ACHN (cell line): ENCODE measurements at places on chromosomes 4 and X.

DNA sequence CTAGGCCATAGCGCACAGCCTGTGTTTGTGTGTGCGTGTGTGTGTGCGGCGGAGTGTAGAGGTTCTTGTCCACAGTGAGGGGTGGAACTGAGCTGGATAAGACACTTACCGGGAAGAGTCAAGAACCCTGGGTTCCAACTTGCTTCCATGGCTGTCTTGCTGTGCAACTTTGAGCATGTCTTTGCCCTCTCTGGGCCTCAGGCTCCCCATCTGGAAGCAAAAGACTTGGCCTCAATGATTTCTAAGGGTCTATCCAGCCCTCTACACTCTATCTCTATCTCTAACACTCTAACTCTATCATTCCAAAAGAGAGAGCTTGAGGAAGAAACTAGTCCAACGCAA lies 121.3 kb upstream of the PJA1 start:
- DNase-seq, result no peak

- DNase-seq, result no peak
Observed at GRCh38 chrX:49230500-49231232, 2.5 kb downstream of the CACNA1F start.

- DNase-seq, result peak; percentile 39
Observed at GRCh38 chr4:40699648-40700047, 50.1 kb upstream of the NSUN7 start.

- no peak for DNase-seq
Observed at GRCh38 chrX:43861750-43862149, 20.5 kb downstream of the MAOB start.

- no peak for DNase-seq
Observed at GRCh38 chrX:131783555-131784308, 239.4 kb upstream of the STK26 start.

GRCh38 chr4:87499403-87500091 lies 29.6 kb downstream of the SPARCL1 start:
- no peak for DNase-seq

DNA sequence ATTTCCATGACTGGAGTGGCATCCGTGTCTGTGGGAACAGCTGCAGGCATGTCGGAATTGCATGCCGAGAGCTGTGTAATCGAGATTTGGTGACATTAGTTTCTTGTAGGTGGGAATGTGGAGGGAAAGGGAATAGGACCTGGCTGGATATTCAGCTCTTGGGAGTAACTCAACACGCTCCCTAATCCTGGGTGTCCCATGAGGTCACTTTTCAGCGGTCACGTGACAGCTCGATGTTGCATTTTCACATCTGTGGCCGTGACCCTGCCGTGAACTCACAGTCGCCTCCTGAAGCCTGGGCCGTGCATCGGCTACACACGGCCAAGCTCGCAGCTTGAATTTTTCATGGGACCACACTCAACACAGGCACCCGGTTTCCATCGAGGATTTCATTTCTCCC lies 25.8 kb upstream of the PSAPL1 start:
- DNase-seq, result no peak

DNA sequence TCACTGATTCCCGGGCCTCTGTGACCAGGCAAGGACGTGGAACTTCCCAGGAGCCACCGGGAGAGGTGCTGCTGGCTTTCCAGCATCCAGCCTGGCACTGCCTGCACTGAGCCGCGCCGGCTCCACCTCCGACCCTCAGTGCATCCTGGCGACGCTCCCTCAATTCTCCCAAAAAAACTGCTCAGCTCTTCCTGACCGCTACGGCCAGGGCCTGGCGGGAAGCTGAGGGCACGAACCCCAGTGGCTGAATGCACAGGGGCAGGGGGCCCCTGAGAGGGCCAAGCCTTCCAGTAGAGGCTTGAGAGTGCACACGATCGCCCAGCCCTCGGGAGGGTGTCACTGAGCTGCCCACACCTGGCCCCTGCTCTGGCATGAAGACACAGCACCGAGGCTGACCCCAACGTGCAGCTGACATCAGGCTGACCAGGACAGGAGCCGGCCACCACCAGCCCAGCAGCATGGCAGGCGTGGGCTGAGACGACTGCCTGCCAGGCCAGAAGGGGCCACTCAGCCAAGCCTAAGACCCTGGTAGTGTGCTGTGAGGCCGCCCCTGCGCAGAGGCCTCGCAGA lies 6.9 kb downstream of the CTBP1 start:
- DNase-seq, result no peak

DNA sequence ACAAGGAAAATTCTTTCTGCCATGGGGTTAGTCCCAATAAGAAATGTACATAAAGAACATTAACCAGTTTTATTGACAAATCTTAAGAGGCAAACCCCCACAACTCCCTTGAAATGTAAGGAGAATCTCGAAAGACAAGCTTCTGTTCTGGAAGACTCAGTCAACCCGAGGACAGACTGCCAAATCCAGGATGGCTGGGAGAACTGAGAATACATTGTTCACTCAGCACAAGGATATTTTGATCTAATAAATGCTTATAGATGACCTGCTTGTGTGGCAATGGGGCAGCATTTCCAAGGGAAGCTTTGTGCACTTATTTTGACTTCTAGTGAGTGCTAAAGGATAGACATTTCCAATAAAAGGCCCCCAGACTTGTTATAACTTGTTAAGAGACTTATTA lies 280.4 kb downstream of the DHX15 start:
- no peak for DNase-seq

DNA sequence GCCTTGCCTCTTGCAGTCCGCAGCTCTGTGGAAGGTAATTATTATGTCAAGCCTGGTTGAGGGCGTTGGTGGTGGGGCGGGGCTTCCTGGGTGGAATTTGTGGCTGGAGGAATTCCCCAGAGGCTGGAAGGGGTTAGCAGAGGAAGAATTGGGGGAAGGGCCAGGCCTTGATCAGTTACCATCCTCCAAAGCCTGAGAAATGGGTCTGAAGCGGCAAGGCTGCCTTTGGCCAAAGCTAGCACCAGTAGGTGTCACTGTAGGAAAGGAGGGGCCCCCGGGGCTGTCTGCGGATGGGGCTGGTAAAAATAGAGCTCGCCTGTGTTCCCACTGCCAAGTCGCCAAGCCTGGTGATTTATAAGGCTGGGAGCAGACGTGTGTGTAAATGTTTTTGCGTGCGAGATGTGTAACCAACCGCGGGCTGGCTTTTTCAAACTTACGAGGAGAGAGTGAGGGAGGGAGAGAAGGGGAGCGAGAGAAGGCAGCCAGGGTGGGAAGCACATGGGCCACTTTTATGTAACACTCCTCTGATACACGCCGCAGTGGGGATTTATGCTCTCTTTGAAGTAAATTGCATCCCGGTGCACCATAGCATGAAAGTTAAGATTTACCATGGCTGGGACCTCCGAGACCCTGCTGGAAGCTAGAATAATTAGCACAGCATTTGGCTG lies 367.0 kb downstream of the BCOR start:
- peak; percentile 33 for DNase-seq

DNA sequence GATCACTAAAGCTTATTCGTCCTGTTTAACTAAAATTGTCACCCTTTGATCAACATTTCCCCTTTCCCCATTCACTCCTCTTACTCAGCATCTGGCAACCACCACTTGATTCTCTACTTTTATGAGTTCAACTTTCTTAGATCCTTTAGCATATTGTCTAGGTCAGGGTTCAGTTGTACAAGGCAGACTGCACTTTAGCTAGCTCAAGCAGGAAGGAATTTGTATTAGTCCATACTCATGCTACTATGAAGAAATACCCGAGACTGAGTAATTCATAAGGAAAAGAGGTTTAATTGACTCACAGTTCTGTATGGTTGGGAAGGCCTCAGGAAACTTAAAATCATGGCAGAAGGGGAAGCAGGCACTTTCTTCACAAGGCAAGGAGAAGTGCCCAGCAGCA lies 44.3 kb downstream of the TASL start:
- DNase-seq, result no peak

GRCh38 chr4:9792381-9792780 lies 10.9 kb downstream of the DRD5 start:
- no peak for DNase-seq

DNA sequence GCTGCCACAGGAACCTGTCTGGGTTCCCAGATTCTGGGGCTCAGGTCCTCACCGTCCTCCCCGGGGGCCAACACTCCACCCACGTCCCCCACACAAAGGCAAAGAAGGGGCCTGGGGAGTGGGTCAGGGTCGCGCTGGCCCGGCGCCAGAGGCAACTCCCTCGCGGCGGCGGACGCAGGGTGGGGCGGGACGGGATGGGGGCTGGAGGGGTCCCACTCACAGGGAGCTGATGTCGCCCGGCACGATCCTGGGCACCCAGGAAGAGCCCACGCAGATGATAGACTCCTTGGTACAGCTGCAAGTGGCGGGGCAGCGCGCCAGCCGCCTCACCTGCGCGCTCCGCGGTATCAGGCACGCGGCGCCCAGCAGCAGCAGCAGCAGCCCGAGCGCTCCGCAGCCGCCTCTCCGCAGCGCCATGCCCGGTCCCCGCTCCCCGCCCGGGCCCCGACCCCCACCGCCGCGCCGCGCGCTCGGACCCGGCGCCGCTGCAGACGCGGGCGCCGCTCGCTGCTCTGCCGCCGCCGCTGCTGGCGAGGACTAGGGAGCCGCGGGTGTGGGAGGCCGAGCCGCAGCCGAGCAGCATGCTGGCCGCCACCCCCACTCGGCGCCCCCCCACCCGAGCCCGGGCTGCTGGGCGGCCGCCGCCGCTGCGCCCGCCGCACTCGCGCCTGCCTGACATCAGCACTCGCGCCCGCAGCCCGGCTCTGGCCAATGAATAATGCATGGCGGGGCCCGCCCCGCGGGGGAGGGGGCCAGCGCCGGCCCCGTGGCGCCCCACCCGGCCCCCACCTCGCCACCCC lies at the start of gene LGI2:
Gene LGI2 (minus strand): TSS at position 670 of the 800 bp plus-strand sequence. CDS start 253 bp downstream, at position 417.
- DNase-seq, result peak; percentile 9

GRCh38 chrX:123859409-123859845 lies 426 bp upstream of the XIAP start:
- DNase-seq, result no peak

GRCh38 chr4:163701916-163702315 lies 207.4 kb downstream of the TMA16 start:
- DNase-seq, result no peak

DNA sequence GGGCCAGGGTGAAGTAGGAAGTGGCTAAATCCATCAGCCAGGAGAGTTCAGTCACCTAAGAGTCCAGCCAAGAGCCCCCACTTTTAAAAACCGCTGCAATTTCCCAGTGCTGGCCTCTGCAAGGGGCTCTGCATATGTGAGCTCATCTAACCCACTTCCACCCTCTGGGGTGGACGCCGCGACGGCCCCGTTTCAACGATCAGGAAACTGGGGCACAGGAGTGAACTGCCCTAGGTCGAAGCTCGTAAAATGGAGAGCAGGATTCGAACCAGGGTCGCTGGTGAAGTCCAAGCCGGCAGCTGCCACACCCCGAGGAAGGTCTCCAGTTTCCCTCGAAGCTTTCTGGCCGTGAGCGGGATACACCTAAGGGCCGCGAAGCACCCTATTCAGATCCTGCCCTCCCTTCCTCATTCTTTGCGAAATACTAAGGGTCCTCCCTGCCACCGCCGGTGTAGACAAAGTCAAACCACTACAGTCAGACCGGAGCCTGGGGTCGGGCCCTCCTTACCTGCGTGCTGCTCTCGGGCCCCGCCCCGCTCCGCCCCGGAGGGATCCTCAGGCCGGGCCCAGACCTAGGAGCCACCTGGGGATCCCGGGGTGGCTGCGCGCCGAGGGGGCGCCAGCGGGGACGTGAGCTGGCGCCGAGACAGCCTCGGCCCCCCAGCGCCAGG lies 446 bp downstream of the EVC2 start:
- DNase-seq, result no peak

- no peak for DNase-seq
Observed at GRCh38 chrX:123217077-123217476, 33.0 kb downstream of the GRIA3 start.

DNA sequence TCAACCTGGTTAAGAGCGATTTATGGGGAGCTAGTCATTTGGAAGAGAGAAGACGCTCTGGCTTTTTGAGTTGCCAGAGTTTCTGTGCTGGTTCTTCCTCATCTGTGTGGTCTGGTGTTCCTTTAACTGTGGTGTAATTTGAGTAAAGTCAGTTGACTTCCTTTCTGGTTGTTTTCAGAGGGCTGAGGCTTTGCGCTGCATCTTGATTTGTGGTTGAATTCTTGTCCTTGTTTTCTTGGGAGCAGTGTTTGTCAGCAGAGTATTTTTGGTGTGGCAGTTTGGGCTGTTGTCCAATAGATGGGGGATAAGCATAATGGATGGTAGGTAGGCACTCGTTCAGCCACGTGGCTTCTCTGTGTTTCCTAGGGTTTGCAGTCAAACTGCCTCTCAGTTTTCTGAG lies 2143.2 kb upstream of the TENM3 start:
- DNase-seq, result no peak

GRCh38 chr4:124945422-124945821 lies 232.9 kb upstream of the ANKRD50 start:
- peak; percentile 18 for DNase-seq

DNA sequence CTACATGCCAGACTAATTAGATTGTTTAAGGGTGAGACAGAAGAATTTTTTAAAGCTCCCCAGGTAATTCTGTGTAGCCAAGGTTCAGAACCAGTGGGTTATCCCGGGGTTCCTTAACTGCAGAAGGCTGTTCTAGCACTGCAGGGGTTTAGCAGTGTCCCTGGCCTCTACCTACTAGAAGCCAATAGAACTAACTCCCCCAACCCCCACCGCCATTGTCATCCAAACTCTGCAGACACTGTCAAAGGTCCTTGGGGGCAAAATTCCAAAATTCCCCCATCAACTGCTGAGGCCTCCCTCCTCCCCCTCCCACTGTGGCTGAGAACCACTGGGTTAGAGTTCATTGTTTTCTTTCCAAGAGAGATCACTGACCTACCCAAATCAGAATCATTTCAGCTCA lies 66.4 kb downstream of the MOSPD2 start:
- no peak for DNase-seq

DNA sequence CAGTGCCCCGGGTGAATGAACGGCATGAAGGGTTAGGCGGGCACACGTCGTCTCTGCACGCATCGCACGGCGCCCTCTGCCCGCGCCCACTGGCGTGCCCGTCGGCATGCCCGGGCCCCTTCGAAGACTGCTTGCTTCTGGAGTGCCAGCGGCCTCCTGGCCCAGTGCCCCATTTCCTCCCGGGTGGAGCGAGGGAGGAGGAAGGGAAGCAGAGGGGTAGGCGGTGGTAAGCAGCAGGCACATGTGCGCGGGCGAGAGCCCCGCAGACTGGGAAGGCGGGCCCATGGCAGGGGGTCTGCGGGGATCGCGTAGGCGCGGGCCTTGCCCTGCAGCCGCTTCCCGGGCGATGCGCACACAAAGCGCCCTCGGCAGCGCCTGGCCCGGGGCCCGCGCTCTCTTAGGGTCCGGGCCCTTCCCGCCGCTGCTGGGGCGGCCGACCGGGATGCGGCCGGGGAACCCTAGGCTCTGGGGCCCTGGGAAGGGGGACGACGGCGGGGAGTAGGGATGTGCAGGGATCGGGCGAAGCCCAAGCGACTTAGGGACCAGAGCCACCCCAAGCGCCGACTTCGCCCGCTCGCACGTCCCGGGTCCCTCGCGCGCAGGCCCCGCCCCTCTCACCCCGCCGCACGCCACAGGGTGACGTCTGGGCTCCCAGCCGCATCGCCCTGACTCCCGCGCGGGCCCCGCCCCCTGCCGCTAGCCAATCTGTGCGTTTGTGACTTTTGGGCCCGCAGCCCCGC lies 866 bp upstream of the EMD start:
- peak; percentile 49 for DNase-seq

GRCh38 chr4:8523766-8524165 lies 56.4 kb upstream of the GPR78 start:
- no peak for DNase-seq

GRCh38 chrX:14357314-14357713 lies 172.0 kb upstream of the GLRA2 start:
- DNase-seq, result no peak

GRCh38 chrX:15913146-15913545 lies 58.5 kb upstream of the AP1S2 start:
- DNase-seq, result no peak
